ENCODE measurements at places on chromosomes 5 and 9.

- no peak for DNase-seq
Observed at GRCh38 chr5:143064676-143065075, 294.5 kb downstream of the ARHGAP26 start.

DNA sequence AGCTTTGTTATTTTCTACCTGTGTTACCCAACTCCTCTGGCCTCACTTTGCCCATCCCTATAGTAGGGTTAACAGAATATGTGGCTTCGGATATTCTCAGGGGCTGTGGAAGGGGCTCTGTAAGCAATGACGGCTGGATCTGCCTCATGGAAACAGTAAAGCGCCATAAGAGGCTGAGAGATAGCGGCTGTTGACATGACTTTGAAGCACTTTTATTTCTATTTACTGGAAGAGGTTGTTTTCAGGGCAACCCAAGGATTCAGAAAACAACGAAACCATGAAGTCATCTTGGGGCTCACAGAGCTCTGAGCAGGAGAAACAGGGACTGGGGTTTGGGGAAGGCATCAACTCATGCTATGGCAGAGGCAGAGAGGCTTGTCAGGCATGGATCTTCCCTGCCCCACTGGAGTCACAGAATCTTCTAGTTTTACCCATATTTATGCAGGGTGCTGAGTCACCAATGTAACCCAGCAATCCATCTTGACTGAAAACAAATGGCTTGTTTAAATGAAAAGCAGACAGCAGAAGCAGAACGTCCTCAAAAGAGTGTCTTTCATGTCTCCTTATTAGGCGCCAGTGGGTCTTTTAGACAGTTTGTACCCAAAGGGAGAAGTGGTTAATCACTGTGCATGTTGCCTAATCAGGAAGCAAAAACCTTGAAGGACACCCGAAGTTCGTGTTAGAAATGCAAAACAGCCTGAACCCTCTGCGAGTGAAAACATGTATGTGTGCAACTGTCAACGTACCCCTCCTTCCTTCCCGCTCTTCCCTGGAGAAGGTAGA is 113.0 kb downstream of the COL23A1 start:
- DNase-seq = no peak

DNA sequence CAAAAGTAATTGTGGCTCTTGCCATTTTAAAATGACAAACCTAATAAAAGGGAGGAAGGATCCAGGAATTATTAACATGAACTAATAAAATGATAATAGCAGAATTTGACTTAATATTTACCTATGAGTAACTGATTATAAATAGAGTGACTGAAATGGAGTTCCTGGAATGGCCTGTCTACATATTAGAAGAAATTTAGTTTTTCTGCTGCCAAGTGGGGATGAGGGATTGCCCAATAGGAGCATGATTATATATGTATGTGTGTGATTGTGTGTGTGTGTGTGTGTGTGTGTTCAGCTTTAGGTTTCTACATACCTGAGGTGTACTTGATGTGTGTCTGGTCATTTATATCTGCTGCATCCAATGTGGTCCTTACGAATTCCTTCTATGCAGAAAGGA is 36.6 kb upstream of the ITGA1 start:
- DNase-seq = no peak

DNA sequence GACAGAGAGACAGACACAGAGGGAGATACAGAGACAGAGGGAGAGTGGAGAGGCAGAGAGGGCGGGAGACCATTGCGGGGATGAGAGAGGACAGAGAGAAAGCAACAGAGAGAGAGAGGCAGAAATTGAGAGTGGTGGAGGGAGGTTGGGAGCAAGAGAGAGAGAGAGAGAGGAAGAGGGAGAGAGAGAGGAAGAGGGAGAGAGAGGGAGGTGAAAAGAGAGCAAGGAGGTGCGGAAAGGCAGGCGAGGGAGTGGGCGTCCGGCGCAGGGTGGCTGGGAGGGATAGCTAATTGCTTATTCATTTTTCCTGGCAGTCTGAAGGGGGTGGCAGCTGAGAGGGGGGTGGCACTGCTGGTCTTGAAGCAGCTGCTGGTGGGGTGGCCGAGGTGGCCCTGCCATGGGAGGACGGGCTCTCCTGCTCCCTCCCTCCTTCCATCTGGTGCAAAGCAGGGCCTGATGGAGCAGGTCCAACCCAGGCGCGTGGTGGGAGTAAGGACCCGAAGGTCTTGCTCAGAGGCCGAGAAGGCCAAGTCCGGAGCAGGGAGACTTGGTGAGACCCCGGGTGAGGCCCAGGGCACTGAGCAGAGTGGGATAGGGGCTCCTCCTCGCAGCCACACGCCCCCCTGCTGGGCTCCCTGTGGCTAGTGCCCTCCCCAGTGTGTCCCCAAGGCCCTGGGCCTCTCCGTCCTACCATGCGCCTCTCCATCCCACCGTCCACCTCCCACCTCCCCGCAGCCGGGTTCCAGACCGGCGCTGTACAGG is 25.3 kb upstream of the RNU6ATAC start:
- DNase-seq = no peak

Measured in activated T-cell treated with anti-CD3 and anti-CD28 coated beads for 48 hours (primary cell).